ENCODE measurements at places on chromosomes 2 and 18. TPM values are rescaled to one million over a fixed set of nuclear protein-coding genes. Genes with fewer than 3 reads are reported as not detected.
A peak's percentile ranks its signal among the peaks of the same experiment; 100 is the strongest.

CAPN14 gene
- polyA plus RNA-seq = 0.10 TPM

GRCh38 chr2:100339823-100340222 lies 17.5 kb upstream of the LONRF2 start:
- DNase-seq = no peak

- DNase-seq = no peak
Measured at GRCh38 chr18:79608999-79609461, 70.6 kb upstream of the CTDP1 start.

DNA sequence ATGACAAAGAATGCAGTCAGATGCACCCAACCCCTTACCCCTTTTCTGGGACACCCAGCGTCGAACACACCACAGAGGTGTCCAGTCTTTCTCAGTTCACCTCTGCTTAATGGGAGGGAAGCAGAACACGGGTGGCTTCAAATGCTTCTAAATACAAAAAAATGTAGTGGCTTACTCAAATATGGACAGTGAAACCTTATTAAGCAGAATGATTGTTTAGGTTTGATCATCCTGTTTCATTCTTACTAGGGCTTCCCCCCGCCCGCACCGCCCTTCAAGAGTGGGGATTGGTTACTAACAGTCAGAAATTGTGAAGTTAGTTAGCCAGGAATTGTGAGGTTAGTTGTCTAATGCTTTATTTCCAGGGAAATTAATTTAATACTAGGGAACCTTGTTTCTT lies 21.6 kb downstream of the ATG16L1 start:
- DNase-seq = no peak

DNA sequence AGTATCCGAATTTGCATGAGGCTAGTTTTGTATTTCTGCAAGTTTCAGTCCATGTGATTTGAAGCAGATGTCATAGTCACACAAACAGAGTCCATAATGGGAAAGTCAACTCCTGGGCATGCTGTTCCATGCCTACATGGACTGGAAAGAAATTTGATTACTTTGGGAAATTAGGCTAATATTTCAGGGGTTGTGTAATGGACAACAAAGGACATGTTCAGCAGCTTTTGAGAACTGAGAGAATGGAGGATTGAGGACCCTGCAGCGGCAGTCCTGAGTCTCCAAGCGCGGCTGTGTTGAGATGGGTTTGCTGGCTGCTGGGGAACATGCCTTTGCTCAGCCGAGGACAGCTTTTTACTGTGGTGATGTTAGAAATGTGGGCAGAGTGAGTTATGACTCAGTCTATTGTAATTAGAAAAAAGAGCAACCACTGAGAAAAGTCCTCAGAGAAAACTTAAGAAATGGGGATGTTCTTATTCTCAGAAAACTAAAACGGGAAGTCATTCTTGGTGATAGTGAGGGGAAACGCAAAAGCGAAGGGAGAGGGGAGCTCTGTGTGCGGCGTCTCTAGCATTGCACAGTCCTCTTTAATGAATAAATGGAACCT lies 149.2 kb downstream of the FAM210A start:
- DNase-seq = peak; percentile 6
